ENCODE measurements at places on chromosomes 12 and 14.

GRCh38 chr12:5371631-5372030 is 60.3 kb upstream of the NTF3 start:
- DNase-seq: peak; percentile 36

GRCh38 chr12:16854465-16854864 is 248.5 kb upstream of the LMO3 start:
- no peak for DNase-seq

- no peak for DNase-seq
Measured at GRCh38 chr12:9760699-9761418, at the start of gene CD69. TSS of gene CD69 (minus strand) at chr12:9760901. CDS start at chr12:9760820, 81 bp downstream.

GRCh38 chr12:64109706-64110105 is 112.4 kb downstream of the KICS2 start:
- no peak for DNase-seq

DNA sequence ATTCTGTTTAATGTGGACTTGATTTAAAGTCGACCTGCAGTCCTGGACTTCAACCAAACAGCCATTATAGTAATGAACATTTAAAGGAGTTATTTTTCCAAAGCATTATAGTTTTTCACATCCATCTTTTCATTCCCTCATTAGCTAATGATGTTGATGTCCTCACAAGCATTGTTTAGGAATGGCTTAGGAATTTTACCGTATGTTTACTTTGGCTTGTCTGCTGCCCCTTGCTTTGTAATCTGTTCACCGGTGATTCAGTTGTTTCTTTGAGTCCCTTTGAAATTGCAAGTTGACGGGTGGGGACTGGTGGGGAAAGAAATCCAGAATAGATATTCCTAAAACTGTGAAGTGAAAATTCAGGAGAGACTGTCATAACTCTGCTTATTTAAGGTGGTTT is 25.4 kb downstream of the PRKCH start:
- DNase-seq: no peak

Data from fibroblast of skin of abdomen (primary cell).